ENCODE measurements at places on chromosomes 2 and 18.

GRCh38 chr2:129748250-129748649, 231.2 kb upstream of the RAB6C start:
- no peak for DNase-seq

DNA sequence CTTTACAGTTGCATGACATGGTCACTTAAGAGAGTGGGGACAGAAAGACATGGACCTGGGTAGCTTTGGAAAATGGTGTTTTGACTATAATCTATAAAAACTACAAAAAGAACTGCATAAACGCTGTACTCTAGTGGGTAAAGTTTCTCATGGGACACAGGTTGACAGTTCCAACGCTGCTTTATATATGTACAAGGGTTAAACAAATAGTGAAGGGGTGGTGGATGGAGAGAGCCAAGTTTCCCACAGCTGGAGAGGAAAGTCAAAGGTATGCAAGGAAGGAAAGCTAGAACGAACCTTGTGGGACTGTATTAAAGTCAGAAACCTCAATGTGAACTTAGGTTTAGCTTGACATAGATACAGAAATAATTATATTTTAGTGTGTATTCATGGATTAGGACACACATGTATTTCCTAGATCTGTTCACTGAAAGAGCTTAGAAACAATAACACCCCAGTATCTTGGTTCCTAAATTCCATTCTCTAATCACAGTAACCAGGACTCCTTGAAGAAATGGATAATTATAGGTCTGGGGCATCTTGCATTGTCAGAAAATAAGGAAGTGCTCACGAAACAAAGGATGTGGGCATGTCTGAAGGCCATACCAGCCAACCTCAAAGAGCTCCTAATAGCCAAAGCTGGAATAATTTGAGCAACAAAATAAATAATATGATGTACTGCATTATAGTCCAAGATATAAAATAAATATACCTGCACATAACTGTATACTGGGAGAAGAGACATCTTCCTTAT, 28.8 kb downstream of the TANC1 start:
- no peak for DNase-seq

- DNase-seq: no peak
These were observed 604.2 kb downstream of the XIRP2 start for GRCh38 chr2:167492486-167492885.

DNA sequence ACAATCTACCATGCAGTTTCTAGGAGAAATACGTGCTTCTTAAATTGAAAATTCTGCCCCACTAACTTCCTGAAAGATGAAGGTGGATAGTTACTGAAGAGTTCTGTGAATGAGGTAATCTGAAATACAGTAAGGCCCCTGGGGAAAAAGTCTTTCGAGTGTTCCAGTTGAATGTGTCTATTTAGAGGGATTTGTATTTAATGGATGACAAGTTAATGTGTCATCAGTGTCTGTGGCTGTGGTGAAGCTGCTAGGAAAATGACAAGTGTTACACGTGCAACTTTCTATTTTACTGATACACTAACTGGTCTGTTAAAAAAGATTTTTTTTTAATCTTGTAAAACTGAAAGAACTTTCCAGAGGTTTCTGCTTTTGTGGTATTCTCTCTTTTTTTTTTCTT, 384.6 kb downstream of the STK39 start:
- DNase-seq: no peak

- no peak for DNase-seq
These were observed 42.8 kb upstream of the SIGLEC15 start for GRCh38 chr18:45782662-45783061.

- no peak for DNase-seq
These were observed 62.9 kb downstream of the RPL31 start for GRCh38 chr2:101064868-101065549.

- DNase-seq: no peak
These were observed 129.5 kb upstream of the CAVIN2 start for GRCh38 chr2:191976436-191976835.
